Fibroblast of the aortic adventitia (primary cell): ENCODE measurements at places on chromosomes 7 and 10. TPM values are rescaled to one million over a fixed set of nuclear protein-coding genes. Genes with fewer than 3 reads are reported as not detected.

Gene SPDYE9
- total RNA-seq, result 0.08 TPM in 1 of 2 replicates, not detected in the other

Gene LIPN
- total RNA-seq, result not detected in 2 replicates

Gene PODXL
- 2.3 and 7.3 TPM in 2 replicates for total RNA-seq

Gene VWC2
- total RNA-seq, result not detected in 2 replicates

Gene UCMA
- total RNA-seq, result not detected in 2 replicates

Gene TBC1D12
- 11.8 and 16.5 TPM in 2 replicates for total RNA-seq

Gene COL1A2
- total RNA-seq, result 4,453 and 32,213 TPM in 2 replicates

Gene WASHC2C
- 26.7 and 170 TPM in 2 replicates for total RNA-seq

Gene UNC5B
- total RNA-seq, result 20.6 and 35.7 TPM in 2 replicates

DNA sequence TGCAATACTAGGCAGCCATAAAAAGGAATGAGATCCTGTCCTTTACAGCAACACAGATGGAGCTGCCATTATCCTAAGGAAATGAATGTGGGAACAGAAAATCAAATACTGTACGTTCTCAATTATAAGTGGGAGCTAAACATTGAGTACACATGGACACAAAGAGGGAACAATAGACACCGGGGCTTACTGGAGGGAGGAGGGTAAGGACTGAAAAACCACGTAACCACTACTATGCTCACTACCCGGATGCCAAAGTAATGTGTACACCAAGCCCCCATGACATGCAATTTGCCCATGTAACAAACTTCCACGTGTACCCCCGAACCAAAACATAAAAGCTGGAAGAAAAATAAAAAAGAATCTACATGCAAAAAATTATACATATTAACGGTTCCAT lies 587.0 kb downstream of the PARD3 start:
- DNase-seq, result no peak

GRCh38 chr7:85178531-85179298 lies 8.1 kb downstream of the SEMA3D start:
- DNase-seq, result peak; percentile 58

DNA sequence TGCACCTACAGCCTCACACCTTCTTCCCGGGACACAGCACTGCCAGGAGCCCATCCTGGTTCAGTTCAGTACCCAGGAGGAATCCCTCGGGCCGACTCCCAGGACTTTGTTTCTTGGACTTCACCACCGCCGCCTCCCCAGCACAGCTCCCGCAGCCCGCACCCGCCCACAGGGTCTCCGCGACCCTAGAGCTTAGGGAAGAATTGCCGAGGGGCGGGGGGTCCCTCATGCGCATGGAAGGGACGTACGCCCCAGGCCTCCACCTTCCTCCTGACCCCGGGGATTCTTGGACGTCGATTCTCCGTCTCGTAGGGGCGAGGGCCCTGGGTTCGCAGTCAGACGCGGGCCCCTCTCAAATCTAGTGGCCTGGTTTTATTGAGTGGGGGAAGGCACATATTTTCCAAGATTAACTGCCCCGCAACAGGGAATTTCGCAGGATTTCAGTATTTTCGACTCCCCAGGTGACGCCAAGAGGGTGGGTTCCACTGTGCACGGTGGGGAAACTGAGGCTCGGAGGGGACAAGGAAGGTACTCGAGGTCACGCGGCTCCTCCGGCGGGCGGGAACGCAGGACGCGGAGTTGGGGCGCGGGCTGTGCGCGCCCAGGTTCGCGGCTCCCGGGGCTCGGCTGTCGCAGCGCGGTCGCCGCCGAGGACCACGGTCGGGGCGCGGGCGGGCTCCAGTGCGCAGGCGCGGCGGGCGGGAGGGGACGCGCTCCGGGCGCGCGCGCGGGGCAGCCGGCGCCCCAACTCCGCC lies at the start of gene ADCY1:
TSS of gene ADCY1 (plus strand) at position 708 of the 755 bp plus-strand sequence. CDS start 176 bp downstream, outside the sequence.
- no peak for DNase-seq

DNA sequence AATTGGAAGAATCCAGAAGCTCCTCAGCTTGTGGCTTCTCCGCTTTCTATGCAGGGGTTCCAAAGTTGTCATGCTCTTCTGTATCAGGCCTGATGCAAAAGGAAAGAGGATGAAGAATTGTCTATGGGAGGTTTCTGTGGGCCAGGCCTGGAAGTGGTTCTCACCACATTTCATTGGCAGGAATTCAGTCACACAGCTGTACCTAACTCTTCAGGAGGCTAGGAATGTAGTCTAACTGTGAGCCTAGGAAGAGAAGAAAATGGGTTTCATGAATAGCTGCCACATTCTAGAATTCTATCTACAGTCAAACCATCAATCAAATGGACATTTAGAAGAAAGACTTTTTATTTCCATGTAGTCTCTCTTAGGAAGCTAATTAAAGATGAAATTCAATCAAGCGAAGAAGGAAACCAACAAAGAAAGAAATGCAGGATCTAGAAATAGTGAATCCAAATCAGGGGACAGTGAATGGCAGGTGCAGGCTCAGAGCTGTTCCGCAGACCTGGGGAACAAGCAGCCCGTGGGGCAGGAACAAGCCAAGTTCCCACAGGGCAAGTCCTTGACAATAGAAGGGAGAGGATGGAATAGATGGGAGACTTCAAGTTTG lies 25.4 kb upstream of the USP6NL start:
- DNase-seq, result no peak

GRCh38 chr10:101867931-101868330 lies 24.3 kb upstream of the KCNIP2 start:
- DNase-seq, result no peak

DNA sequence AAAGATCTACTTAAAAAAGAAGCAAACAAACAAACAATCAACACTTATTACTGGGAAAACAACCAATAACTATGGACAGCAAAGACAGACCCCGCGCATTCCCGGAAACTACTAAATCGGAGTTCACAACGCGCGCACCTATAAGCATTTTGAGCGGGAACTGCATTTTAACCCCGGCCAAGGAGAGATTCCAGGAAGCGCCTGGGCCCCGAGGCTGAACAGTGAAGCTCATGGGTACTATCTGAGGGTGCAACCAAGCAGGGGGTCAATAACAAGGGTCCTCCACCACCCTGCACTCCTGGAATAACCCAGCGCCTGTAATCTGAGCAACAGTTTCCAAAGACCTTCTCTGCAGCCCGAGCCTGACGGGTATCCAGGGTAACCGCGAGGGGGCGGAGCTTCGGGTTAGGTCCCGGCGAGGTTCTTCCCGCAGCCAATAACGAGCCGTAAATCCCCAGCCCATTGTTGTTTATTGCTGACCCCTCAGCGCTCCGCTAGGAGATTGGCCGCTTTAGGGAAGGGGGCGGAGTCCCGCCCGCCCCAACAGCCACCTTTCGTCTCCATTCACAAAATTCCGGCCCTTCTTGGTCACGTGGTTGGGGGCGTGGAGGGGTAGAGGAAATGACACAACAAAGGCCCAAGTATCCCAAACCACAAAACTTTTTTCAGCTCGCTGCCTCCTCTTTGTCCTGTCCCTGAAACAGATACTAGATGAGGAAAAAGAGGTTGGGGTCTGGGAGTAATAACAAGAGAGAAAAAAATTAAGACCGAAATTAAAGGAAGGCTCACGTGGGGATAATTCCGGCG lies 1.7 kb upstream of the ETV1 start:
- DNase-seq, result peak; percentile 97

DNA sequence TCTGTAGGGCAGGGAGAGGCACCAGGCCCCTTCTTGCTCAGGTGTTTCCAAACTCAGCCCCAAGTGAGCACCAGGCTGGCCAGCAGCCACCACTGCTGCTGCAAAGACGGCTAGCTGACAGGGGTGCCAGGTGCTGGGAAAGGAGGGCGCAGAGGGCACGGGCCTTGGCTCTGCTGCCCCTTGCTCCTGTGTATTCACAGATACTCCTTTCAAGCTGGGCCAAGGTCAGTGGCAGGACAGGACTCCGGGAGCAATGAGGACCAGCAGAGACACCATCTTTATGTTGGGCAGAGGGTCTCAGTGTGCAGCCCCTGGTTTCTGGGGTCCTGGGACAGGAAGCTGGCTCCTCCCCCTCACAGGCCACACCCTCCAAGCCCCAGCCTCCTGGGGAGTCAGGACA lies 110.1 kb downstream of the SMURF1 start:
- no peak for DNase-seq

DNA sequence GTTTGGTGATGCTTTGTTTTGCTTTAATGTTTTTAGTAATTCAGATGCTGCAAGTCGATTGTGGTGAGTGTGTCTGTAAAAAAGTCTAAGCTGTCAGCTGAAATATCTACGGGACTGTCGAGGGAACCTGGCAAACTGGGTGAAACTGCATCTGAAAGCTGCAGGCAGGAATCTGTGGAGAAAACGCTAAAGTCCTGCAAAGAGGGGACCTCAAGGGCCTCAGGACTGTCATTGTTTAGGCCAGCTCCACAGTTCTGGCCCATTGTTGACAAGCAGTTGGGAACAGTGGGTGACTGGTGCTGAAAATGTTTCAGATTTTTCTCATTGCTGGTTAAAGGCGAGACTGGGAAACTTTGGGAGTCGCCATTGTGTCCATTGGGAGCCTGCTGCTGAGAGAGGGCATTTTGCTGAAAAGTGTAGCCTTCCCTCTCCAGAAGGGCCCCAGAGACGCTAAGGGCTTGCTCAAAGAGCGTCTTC lies 1.8 kb downstream of the HOXA2 start:
- peak; percentile 49 for DNase-seq

DNA sequence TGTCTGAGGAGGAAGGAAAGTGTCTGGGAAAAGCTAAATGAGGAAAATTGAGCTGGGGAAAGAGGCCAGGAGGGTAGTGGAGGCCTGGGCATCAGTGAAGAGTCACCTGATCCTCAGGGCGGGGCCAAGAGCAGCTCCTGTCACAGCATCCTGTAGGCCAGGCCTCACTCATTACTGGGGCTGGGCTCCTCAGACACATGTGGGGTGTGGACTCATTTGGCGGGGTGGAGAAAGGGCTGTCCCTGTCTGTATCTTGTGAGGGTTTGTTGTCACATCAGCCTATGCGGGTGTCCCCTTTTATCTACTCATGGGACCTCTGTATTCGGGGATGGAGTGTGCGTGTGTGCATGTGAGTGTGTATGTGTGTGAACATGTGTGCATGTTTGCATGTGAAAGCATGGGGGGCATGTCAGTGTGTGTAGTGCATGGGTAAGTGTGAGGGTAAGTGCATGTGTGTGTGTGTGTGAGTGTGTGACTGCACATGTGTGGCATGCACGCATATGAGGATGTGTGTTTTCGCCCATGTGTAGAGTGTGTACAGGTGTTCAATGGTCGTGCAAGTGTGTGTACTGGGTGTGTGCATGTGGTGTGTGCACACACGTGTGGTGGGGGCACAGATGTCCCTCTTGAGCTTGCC lies 67.8 kb downstream of the RAMP3 start:
- no peak for DNase-seq

DNA sequence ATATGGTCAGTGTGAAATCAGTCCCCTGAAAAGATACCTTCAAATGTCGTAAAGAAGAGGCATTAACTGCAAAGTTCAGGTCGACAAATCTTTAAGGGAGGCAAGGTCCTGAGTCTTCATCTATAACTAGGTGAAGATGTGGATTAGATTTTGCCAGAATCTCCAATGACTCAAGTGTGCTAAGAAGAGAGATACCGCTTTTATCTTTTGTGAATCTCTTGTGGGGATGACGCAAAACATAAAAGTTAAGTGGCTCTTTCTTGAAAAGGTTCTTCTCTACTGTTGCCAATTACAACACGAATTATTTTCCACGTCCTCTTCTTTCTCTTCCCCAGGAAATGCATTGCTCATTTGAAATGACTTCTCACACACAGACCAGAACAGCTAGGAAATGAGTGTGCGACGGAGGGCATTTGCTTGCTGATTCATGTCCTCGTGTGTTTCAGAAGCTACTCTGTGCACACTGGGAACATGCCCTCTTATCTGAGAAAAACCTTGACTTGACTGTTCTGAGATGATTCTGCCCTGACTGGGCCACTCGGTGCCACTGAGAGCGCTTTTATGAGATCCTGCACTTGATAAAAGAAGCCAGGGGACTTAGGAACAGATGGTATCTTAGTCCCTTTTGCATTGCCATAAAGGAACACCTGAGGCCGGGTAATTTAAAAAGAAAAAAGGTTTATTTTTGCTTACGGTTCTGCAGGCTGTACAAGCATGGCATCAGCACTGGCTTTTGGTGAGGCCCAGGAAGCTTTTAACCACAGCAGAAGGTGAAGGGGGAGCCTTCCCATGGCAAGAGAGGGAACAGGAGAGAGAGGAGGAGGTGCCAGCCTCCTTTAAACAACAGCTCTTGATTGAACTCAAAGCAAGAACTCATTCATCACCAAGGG lies 169.5 kb upstream of the PFKP start:
- peak; percentile 2 for DNase-seq

GRCh38 chr7:91327346-91327745 lies 63.1 kb downstream of the FZD1 start:
- DNase-seq, result no peak

DNA sequence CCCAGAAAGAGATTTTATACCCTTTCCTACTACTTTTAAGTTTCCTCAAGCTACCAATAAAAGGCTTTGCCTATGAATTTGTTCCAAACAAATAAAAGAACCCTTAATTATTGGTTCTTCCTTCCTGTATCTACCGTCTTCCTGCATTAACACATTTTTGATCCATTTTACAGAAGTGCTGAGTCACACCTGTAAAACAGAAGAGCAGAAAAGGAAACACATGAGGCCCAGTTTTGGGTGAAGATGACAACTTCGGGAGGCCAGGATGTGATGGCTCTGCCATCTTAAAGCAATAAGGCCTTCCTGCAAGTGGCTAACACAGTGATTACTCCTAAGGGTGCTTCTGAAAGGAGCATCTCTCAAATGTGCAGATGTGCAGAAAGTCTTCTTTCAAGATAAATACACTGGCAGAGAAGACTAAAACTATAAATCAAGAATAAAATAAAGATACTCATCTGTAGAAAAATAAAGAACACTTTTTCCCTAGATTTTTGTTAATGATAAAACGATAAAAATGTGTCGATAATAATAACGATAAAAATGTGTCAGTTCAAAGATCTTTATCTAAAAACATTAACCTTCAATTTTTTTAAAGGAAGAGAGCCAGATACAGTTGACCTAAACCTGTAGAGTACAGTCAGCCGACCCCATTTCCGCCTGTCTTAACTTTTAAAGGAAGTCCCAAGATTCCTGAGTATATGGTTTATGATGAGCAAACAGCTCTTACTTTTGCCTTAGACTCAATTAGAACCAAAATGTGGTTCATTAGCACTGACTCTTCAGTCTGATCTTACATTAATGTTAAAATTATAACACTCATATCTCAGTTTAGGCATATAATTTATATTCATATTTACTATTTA lies 108.6 kb downstream of the UBE2H start:
- no peak for DNase-seq

DNA sequence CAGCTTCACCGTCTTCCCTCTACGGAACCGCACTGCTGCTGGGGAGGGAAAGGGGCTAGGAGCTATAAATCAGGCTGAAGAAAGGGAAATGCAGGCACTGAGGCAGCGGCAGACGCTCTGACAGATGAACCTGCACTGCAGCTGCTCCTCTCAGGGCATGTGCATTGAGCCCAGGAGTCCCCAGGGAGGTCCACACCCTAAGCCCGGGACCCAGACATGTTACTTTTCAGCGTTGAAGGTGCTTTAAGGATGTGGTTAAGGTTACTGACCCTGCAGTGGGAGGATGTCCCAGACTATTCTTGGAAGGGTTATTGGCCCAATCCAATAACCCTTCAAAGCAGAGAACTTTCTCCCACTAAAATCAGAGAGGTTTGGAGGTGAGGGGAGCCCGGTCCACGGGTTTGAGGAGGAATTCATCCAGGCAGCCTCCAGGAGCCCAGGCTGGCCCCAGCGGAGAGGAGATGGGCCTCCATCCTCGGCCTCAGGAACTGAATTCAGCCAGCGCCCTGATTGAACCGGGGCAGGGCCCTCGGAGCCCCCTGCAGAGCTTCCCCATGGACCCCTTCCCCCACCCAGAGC lies 75.4 kb downstream of the ADARB2 start:
- no peak for DNase-seq
